ENCODE measurements at places on chromosomes 16 and 17.
A peak's percentile ranks its signal among the peaks of the same experiment; 100 is the strongest.

DNA sequence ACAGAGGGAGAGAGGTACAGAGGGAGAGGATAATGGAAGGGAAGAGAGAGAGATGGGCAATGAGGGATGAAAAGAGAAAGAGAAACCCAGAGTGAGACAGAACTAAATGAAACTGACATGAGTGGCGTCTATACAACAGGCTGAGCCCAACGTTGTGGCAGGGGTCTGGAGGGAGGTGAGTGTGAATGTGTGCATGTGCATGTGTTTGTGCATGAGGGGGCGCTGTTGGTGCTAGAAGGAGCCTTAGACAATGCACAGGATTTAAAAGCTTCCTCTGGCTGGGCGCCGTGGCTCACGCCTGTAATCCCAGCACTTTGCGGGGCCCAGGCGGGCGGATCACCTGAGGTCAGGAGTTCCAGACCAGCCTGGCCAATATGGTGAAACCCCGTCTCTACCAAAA is 454.8 kb upstream of the CDH11 start:
- DNase-seq: no peak

GRCh38 chr17:63774141-63774968 is at the start of gene DDX42:
DDX42 (plus strand) TSS chr17:63774170; CDS start chr17:63787050, 12,880 bp downstream.
- no peak for DNase-seq

GRCh38 chr16:89729293-89729692 is 8.0 kb downstream of the ZNF276 start:
- no peak for DNase-seq

DNA sequence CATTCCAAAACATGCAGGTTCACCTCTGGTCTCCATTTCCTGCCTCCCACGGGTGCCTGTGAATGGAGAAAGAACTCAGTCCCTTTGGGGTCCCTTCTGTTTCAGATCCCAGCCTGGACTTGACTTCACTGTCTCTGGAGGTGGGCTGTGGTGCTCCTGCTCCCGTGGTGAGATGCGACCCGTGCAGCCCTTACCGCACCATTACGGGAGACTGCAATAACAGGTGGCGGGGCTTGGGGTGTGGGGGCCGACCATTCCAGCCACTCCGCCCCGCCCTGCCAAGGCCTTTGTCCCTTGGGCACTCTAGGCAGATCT is 10.5 kb downstream of the LPO start:
- no peak for DNase-seq

DNA sequence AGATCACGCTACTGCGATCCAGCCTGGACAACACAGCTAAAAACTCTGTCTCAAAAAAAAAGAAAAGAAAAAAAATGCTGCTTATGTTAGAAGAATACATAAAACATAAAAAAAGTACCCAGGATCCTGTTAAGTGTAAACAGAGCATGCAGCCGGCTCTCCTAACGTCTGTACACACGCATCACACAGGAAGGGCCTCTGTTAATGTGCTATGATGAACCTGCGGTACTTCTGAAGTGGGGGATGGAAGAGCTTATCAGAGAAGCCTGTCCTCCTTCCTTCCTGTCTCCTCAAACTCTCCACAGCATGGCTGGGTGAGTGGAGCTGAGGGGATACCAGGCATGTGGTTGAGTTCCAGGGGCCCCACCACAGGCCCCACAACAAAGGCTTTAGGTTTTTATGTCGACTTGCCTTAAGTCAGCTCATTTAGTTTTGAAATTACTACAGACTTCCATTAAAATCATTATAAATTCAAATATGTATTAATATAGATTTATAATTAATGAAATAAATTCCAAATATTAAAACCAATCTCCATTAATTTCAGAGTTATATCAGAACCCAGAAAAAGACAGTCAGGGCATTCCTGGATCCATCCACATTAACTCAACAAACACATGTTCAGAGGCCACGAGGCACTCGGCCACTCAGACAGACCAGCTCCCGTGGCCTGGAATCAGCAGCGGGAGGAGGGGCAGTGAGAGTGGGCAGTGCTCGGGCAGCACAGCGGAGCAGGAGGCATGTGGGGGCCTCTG is 11.7 kb downstream of the CCDC57 start:
- DNase-seq: peak; percentile 23

DNA sequence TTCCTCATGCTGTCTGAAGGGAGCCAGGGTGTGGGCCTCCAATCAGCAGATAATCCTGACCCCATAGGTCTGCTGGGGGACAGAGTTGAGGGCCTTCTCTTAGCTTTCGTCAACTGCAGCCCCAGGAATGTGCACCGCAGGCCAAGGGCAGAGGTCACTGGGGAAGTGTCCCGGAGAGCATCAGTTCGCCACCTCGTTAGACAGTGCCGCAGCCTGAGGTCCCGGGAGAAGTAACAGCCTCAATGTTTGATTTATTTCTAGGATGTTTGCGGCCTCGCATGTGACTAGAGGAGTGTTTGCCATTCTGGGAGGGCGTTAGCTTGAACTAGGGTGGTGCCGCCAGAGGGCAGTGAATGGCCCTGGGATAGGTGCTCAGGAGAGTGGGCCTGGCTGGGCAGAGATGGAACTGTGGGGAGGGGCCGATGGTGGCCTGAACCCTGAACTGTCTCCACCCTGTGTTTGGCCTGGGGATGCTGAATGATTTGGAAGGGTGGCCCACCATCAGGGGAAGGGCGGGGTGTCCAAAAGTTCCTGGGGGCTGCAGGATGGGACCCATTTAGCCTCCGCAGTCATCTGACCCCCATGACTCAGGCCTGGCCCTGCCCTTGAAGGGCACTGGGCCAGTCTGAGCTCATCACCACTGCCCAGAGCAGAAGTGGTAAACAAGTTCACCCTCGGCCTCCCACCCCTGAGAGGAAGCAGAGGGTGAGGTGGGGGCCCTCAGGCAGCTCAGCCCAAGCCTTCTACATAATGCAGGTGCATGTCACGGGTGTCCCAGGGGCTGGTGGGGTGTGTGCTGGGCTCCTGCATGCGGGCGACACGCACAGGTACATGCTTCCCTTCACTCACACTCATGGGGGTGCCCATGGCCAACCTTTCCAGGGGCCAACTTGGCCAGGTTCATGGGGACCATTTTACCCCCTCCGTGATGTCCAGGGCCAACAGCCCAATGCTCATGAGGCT is 12.4 kb upstream of the TAC4 start:
- DNase-seq: no peak

- peak; percentile 45 for DNase-seq
These were observed 9.8 kb downstream of the FSCN2 start for GRCh38 chr17:81537856-81538555.

- no peak for DNase-seq
These were observed 30.3 kb downstream of the LYRM9 start for GRCh38 chr17:27862840-27863239.

DNA sequence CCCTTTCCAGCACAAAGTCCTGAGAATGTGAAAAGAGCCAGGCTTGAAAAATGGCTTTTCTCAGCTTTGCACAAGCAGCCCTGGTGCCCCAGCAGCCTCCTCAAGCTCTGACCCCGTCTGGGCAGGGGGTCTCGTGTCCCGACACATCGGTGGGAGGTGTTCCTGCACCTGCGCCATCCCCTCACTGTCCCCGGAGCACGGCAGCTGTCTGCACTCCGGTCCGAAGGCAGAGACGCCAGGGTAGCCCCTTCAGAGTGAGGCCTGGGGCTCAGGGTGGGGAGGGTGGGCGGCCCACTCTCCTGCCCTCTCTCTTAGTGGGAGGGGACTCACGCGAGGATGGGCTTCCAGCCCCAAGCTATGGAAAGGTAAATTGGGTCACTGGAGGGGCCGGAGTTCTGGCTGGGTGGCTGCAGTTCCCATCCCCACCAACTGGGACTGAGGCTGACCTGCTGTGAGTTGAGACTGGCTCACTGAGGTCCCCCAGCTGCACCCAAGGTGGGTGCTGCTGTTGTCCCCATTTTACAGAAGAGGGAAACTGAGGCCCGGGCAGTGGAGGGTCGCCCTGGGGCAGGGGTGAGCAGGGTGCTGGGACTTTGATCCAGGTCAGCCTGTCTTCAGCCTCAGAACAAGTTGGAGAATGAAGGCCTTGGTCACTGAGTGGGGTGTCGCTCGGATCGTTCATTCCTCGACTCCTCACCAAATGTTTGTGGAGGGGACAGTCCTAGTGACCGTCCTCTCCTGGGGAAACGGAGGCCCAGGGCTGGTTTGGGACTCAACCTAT is 2.3 kb upstream of the BAIAP3 start:
- DNase-seq: no peak

DNA sequence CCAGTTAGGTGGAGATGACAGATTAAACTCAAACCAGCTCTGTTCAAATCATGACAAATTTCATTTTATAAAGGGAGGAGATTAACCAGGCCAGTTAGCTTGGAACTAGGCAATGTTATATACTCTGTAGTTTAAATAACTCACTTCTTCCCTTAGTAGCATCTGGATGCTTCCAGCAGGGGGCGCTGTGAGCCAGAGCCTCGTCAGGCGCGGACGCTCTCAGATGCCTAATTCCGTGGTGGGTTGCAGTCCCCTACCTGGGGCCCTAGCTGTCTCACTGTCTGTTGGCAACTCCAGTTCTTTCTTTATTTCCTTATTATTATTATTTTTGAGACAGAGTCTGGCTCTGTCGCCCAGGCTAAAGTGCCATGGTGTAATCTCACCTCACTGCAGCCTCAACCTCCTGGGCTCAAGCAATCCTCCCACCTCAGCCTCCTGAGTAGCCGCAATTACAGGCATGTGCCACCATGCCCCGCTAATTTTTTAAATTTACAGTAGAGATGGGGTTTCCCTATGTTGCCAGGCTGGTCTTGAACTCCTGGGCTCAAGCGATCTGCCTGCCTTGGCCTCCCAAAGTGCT is 17.3 kb upstream of the WFDC1 start:
- DNase-seq: no peak

- DNase-seq: no peak
These were observed 92.9 kb upstream of the ZNF750 start for GRCh38 chr17:82932518-82933310.

- no peak for DNase-seq
These were observed 17.3 kb upstream of the SPN start for GRCh38 chr16:29645694-29646187.

GRCh38 chr16:61179561-61179960 is 856.7 kb downstream of the CDH8 start:
- no peak for DNase-seq

- DNase-seq: no peak
These were observed 3.7 kb upstream of the ZNF19 start for GRCh38 chr16:71492786-71493185.
